GM12878 (cell line): ENCODE measurements at places on chromosomes 5 and 9. TPM values are rescaled to one million over a fixed set of nuclear protein-coding genes. Genes with fewer than 3 reads are reported as not detected.

Gene CCL27
- not detected in 2 replicates for total RNA-seq

GRCh38 chr5:143002459-143003327, 232.5 kb downstream of the ARHGAP26 start:
- H3K4me3 ChIP-seq = no peak overlapping the region
- peak; percentile 82 for DNase-seq
- H3K27ac ChIP-seq = peak overlapping the region; percentile 89
- peaks cover 49% of the 10 kb centered on the region for H3K4me1 ChIP-seq
- H3K36me3 ChIP-seq = no peaks in the 10 kb centered on the region

DNA sequence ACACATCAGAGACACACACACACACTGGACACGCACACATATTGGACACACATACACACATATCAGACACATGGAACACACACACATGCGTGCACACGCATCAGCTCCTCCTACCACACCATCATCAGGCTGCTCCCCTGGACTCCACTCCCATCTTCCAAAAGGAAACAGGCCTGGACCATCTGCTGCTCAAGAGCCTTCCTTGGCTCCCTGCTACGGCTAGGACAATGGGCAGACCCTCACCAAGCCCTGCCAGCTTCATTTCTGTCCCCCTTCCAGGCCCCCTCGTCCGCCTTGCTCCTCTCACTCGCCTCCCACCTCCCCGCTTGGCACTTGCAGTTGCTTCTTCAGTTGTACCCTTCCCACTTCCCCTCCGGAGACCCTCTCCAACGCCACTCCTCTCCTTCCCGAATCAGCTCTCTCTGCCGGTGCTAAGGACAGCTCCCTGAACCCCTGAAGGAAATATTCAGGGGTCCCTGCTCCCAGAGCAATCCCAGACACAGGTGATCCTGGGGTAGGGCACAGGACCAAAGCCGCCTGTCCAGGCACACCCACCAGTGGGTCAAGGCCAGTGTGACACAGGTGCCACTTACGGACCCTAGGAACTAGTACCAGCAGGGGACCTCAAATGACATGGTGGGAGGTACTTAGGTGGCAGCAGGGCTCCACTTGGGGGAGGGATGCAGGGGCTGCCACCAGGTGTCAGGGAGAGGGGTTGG, 12.1 kb upstream of the LAMC3 start:
- no peak overlapping the region for H3K27ac ChIP-seq
- H3K4me1 ChIP-seq = no peaks in the 10 kb centered on the region
- H3K27me3 ChIP-seq = peaks cover 2% of the 10 kb centered on the region; the same call in 1 of the 2 replicates
- H3K4me3 ChIP-seq = no peak overlapping the region
- DNase-seq = no peak
- H3K36me3 ChIP-seq = no peaks in the 10 kb centered on the region

- no peak overlapping the region for H3K4me3 ChIP-seq
- no peaks in the 10 kb centered on the region for H3K4me1 ChIP-seq
- no peaks in the 10 kb centered on the region for H3K27me3 ChIP-seq
- DNase-seq = no peak
- no peak overlapping the region for H3K27ac ChIP-seq
- H3K36me3 ChIP-seq = no peaks in the 10 kb centered on the region
These were observed 140.4 kb upstream of the WWC1 start for GRCh38 chr5:168151041-168151440.

Gene RPS23
- 3,391 and 3,614 TPM in 2 replicates for total RNA-seq

GRCh38 chr9:13513716-13514444, 234.4 kb upstream of the MPDZ start:
- H3K4me1 ChIP-seq = no peaks in the 10 kb centered on the region
- H3K27me3 ChIP-seq = no peaks in the 10 kb centered on the region
- no peak overlapping the region for H3K4me3 ChIP-seq
- DNase-seq = no peak
- H3K36me3 ChIP-seq = no peaks in the 10 kb centered on the region

Gene GNA14
- not detected in 2 replicates for total RNA-seq
